ENCODE measurements at places on chromosomes 12 and 14. TPM values are rescaled to one million over a fixed set of nuclear protein-coding genes. Genes with fewer than 3 reads are reported as not detected.
A peak's percentile ranks its signal among the peaks of the same experiment; 100 is the strongest.

RGS6 gene
- polyA plus RNA-seq: 5.2 TPM

HOXC10 gene
- 0.34 TPM for polyA plus RNA-seq

KRT7 gene
- polyA plus RNA-seq: 0.70 TPM

DNA sequence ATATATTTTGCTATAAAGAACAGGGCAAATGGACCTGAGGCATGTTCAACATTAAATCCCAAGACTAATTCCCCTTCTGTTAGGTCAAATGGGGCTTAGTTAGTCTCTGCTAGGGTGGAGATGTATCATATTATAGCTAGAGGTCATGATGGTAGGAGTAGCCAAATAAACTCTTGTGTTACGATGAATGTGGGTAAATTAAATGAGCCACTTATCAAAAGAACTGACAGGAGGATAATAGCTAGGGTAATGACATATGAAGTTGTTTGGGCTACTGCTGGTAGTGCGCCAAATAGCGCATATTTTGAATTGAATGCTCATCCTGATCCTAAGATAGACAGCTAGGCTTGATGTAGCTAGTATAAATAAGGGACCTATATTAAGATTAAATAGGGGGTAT lies 445.0 kb downstream of the GXYLT1 start:
- DNase-seq: no peak

DNA sequence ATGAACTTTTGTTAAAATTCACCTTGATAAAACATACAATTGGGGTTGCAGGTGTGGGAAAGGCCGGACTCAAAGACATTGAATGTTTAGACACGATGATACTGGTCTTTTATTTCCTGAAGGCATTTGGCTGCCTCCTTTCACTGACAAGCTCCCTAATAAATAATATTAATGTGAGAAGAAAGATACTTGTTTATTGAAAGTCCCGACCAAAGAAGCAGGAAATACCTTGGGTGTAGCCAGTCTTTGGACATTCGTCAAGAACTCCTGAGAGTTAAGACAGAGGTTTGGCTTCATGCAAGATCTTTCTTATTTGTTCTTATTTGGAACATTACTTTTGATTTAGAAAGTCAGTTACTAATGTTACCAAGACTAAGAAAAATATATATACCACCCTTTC lies 1133.8 kb upstream of the SEL1L start:
- DNase-seq: peak; percentile 32

- DNase-seq: no peak
Observed at GRCh38 chr14:104969741-104970230, 8.4 kb downstream of the AHNAK2 start.

DNA sequence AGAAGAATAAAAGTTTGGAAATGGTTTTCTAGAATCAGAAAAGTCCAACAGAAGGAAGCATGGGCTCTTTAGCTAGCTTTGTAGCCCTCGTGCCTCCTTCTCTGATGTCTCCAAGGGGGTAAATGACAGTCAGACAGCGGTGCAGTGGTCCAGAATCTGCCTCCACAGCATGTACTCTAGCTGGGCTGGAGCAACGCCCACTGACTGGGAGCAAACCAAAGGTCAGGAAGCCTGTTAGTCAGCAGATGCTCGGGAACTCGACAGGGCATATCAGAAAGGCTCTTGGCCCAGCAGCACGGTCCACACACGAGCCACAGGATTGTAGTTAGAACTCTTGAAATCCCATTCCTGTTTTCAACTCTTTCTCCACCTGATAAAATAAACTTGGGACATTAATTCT lies 164.3 kb downstream of the GRIN2B start:
- DNase-seq: no peak

- no peak for DNase-seq
Observed at GRCh38 chr14:39812532-39813320, 380.5 kb upstream of the FBXO33 start.

- DNase-seq: no peak
Observed at GRCh38 chr12:84843593-84844144, 68.9 kb downstream of the SLC6A15 start.

- no peak for DNase-seq
Observed at GRCh38 chr14:61444215-61444768, 122.9 kb downstream of the PRKCH start.

DNA sequence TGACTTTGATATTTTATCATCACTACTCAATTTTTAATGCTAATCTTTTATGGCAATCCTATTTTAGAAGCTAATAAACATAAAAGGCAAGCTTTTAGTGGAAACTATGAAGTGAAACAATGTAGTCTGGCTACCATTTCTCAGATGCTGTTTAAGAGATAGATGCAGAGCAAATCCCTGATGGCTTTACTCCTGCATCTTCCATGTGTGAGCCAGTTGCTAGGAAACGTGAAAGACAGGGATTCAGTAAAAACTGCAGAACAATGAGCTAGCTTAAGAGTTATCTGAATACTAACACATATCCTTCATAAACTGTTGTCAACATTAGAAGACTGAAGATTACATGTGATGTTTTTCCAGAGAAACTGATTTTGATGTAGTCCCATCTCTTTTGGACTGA lies 112.6 kb downstream of the SLC2A13 start:
- DNase-seq: no peak

Measured in muscle of back (tissue), 13 donors.